Activated T-helper 2 cell treated with anti-CD3 and anti-CD28 coated beads, Interferon-gamma antibody, Interleukin-2, Interleukin-4, amounts not matched to agents 10 μg/mL and 5 μg/mL and 100 μg/mL, durations not matched to agents 14 hours and 24 hours and 36 hours (primary cell): ENCODE measurements at places on chromosomes 5 and 9. TPM values are rescaled to one million over a fixed set of nuclear protein-coding genes. Genes with fewer than 3 reads are reported as not detected.

The NIPSNAP3A gene
- total RNA-seq: 10.3 and 10.8 TPM in 2 replicates

The ACOT12 gene
- total RNA-seq: not detected in 2 replicates

The SPINK6 gene
- total RNA-seq: not detected in 2 replicates

The CRB2 gene
- total RNA-seq: not detected in 2 replicates

The STPG3 gene
- total RNA-seq: 0.48 TPM in 2 replicates

The SKP1 gene
- total RNA-seq: 254 and 257 TPM in 2 replicates

The PAPPA gene
- total RNA-seq: not detected in 2 replicates

The CDH9 gene
- total RNA-seq: not detected in 2 replicates

The EGFLAM gene
- not detected in 2 replicates for total RNA-seq

The F12 gene
- 3.5 and 5.8 TPM in 2 replicates for total RNA-seq

The VLDLR gene
- 12.6 and 12.8 TPM in 2 replicates for total RNA-seq

The VDAC1 gene
- 455 and 459 TPM in 2 replicates for total RNA-seq

The CTNNAL1 gene
- 19.8 and 21.6 TPM in 2 replicates for total RNA-seq

The TERT gene
- total RNA-seq: 11.8 and 12.0 TPM in 2 replicates

The ABL1 gene
- 35.5 and 36.5 TPM in 2 replicates for total RNA-seq

The IFNA2 gene
- total RNA-seq: not detected in 2 replicates

The OTP gene
- total RNA-seq: not detected in 2 replicates

The LCP2 gene
- 239 and 254 TPM in 2 replicates for total RNA-seq

The CD74 gene
- total RNA-seq: 445 and 452 TPM in 2 replicates

The MZB1 gene
- total RNA-seq: 48.3 and 53.6 TPM in 2 replicates

The SPINK13 gene
- total RNA-seq: not detected in 2 replicates

The LOX gene
- not detected in 2 replicates for total RNA-seq

The CCL27 gene
- 0.25 and 0.55 TPM in 2 replicates for total RNA-seq

The LCN9 gene
- total RNA-seq: not detected in 2 replicates

The GCNT4 gene
- total RNA-seq: 0.28 and 0.37 TPM in 2 replicates

The FRMD3 gene
- 0.34 and 0.51 TPM in 2 replicates for total RNA-seq

The OSMR gene
- 0.07 TPM in 1 of 2 replicates, not detected in the other for total RNA-seq

The FUT7 gene
- 0.21 TPM in 1 of 2 replicates, not detected in the other for total RNA-seq

The CDC20B gene
- total RNA-seq: 0.18 TPM in 1 of 2 replicates, not detected in the other

The DMRT3 gene
- not detected in 2 replicates for total RNA-seq

The PCDHGA4 gene
- total RNA-seq: 0.44 and 0.57 TPM in 2 replicates

The GARIN3 gene
- total RNA-seq: 0.23 and 0.30 TPM in 2 replicates

The OTULIN gene
- 59.4 and 62.1 TPM in 2 replicates for total RNA-seq

The PCDHA9 gene
- not detected in 2 replicates for total RNA-seq

The RNF183 gene
- 0.30 TPM in 1 of 2 replicates, not detected in the other for total RNA-seq

The CCL21 gene
- total RNA-seq: not detected in 2 replicates

The SLC22A5 gene
- total RNA-seq: 4.8 and 5.1 TPM in 2 replicates

The OR1J2 gene
- not detected in 2 replicates for total RNA-seq

The TEK gene
- not detected in 2 replicates for total RNA-seq

The MCC gene
- total RNA-seq: 1.6 and 2.1 TPM in 2 replicates

The ESM1 gene
- 0.11 and 0.37 TPM in 2 replicates for total RNA-seq

The RBM22 gene
- 65.2 and 71.7 TPM in 2 replicates for total RNA-seq

The DND1 gene
- 3.2 and 3.5 TPM in 2 replicates for total RNA-seq

The SPAG8 gene
- total RNA-seq: 0.82 and 1.5 TPM in 2 replicates

The TRIM36 gene
- not detected in 2 replicates for total RNA-seq

The OBP2B gene
- total RNA-seq: not detected in 2 replicates

The FBXL7 gene
- 0.05 TPM in 1 of 2 replicates, not detected in the other for total RNA-seq

The PCSK1 gene
- total RNA-seq: not detected in 2 replicates

The SLC6A7 gene
- not detected in 2 replicates for total RNA-seq

The CEP78 gene
- total RNA-seq: 33.7 and 36.5 TPM in 2 replicates

The SNCAIP gene
- not detected in 2 replicates for total RNA-seq

The ZNF367 gene
- total RNA-seq: 19.5 and 19.6 TPM in 2 replicates

The BTNL8 gene
- total RNA-seq: 0.18 and 0.25 TPM in 2 replicates

The AHRR gene
- total RNA-seq: 33.3 and 34.9 TPM in 2 replicates

The CCDC171 gene
- 1.8 and 2.0 TPM in 2 replicates for total RNA-seq

The CD180 gene
- 0.02 TPM in 2 replicates for total RNA-seq

The SFXN1 gene
- 318 and 326 TPM in 2 replicates for total RNA-seq
